ENCODE measurements at places on chromosomes 7 and 10.

GRCh38 chr7:101614939-101615302 is 14.2 kb downstream of the MYL10 start:
- peak; percentile 60 for DNase-seq

- no peak for DNase-seq
Observed at GRCh38 chr10:132551093-132551807, 13.7 kb downstream of the INPP5A start.

DNA sequence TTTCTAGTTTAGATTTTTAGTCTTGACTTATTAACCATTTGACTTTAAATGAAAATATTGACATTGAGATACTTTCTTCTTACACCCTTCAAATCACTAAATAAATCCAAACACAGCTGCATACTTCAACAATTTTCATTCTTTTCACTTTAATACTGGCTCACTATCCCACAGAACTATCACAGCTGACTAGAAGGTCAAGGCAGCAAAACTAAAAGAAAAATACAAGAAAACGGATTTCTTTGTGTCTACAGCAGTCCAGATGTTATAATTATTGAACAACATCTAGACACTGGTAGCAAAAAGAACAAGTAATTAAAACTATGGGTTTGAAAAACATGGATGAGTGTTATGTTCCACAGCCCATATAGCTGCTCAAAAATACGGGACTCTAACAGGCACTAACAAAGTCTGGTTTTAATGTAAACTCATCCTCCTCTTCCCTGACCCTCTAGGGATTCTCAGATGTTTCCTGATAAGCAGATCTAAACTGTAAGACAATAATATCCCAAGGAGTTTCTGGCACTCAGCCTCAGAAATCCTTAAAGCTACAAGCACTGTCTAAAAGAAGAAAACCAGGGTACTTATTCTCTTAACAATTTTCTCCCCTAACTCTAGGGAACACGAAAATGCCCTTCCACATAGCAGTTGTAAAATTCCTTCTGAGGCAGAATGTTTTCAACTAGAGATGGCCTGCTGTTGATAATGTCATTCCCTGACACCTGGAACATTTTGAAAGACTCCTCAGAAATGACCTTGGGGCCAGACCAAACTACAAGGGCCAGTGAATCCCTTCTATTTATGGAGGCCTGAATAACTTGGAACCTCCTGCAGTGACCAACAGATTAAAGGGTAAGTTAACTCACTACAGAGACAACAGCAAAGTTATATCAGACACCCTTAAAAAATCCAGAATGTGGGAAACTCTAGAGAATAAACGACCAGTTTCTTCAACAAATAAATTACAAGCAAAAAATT is 12.8 kb downstream of the DNMBP start:
- no peak for DNase-seq

DNA sequence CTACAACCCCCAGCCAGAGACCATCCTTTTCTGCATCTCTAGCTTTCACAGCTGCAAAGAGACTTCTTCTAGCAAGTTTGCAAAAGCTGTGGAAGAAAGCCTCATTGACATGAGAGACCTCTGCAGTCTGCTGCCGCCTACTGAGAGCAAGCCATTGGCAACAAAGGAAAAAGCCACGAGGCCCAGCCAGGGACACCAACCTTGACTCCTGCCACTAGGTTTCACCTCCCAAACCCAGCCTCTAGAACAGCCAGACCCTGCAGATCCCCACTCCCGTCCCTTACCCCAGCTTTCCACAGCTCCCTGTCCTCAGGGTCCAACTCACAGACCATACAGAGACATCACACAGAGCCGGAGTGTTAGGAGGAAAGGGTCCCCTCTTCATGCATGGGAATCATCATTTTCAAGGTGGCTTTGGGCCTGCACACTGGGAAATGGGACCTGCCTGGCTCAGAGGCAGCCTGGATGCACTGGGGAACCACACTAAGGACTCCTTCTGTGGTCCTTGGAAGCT is 14.6 kb upstream of the C10orf53 start:
- DNase-seq = no peak

DNA sequence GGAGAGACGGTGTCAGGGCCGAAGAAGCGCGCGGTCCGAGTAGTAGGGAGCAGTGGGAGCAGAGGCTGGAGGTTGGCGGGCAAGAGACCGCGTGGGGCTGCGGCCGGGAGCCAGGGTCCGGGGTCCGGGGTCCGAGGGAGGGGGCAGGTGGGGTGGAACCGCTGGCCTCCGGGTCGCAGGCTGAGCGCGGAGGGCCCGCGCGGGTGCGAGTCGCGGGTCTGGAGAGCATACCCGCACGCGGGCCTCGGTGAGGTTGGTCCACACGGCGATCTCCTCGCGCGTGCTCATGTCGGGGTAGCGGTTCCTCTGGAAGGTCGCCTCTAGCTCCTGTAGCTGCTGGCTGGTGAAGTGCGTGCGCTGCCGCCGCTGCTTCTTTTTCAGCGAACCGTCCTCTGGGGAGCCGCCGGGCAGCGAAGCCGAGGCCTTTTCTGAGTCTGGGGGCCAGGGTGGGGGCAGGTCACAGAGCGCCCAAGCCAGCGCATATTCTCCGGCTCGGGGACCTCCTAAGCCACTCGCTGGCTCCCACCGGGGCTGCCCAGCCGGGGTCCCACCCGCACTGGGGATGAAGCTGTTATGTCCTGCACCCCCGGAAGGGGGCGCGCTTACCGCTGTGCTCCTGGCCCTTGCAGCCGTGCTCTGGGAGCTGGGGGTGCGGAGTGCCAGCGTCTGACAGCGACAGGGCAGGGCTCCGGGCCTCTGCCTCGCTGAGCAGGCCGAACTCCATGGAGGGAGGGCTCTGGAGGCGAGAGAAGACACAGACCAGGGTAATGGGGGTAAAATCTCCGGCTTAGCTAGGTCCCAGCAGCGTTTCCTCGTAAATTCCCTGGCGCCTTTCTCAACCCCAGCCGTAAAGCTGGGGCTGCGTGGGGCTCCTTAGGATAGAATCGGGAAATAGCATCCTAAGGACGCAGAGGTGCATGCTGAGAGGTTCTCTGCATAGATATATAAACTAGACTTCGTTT is 5.5 kb downstream of the ELOVL3 start:
- DNase-seq = no peak

- no peak for DNase-seq
Observed at GRCh38 chr10:132589015-132589414, 51.4 kb downstream of the INPP5A start.

DNA sequence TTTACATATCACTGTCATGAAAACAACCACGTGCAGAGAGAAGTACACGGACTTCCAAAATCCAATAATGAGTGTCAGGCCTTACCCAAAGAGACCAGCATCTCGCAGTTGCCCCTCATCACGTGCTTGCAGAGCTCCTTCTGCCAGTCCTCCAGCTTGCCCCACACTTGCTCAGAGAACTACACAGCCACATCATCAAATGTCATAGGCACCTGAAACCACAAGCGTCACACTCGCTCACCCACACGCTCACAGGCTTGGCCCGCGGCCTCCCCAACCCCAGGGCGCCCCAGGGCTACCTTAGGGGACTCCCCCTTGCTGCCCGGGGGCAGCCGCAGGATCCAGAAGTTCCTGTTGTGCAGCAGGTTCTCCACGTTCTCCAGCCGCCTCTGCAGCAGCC is 123.4 kb upstream of the ZNF746 start:
- DNase-seq = no peak

DNA sequence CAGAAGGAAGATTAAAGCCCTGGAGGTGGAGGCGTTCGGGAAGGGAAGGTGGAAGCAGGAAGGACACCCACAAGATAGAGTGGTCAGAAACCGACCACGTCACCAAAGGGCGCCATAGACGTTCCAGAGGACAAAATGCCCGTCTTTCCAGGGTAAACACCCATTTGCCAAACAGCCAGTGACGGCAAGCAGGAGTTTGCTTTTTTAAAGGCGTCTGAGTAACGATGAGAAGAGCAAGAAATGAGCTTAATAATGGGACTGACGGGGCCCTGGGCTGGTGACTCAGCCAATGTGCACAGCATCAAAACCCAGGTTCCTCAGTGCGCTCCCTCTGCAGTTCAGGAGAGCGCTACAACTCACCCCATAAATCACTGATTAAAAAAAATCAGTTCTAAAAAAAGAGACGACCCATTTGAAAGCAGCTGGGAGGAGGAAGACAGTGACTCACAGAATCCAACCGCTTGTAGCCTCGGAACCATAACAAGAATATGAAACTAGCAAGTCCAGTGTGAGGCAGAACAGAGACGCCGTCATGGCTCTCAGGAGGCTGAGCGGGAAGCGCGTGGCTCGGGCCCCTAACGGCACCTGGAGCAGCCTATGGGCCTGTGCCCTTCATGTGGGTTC is 5.9 kb downstream of the DIP2C start:
- DNase-seq = peak; percentile 22

GRCh38 chr7:117472335-117472734 is 7.5 kb upstream of the CFTR start:
- no peak for DNase-seq

- DNase-seq = peak; percentile 31
Observed at GRCh38 chr10:12081879-12082557, 13.3 kb downstream of the DHTKD1 start.

DNA sequence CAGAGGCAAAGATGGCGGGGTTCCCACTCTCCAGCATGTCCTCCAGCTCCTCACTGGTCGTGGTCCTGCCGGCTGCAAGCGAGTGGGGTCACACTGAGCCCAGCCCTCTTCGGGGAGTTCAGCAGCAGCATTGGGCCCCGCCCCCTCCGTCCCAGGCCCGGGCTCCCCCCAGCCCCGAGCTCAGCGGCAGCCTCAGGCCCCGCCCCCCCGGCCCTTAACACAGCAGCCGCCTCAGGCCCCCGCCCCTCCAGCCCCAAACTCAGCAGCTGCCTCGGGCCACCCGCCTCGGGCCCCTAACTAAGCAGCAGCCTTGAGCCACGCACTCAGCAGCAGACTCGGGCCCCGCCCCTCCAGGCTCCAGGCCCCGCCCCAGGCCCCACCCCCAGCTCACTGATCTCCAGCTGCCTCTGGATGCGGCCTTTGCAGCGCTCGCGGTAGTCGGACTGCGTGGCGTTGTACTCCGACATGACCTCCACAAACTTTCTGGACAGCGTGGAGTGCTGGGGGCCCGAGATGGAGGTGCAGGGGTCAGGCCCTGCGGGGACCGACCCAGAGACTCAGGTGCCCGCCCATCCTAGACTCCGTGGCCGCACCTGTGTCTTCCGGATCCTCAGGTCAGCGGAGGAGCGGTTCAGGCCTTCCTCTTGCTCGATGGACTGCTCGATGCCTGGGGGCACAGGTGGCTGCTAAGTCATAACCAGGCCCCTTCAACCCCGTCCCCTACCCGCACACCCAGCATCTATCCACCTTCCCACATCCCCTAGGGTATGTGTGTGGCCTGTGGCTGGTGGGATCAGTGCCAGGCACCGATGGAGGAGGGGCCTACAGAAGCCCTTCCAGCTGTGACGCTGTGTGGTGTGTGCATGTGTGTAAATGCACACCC is 15.5 kb downstream of the STX1A start:
- DNase-seq = no peak

- DNase-seq = no peak
Observed at GRCh38 chr7:15315678-15316077, 246.1 kb downstream of the AGMO start.

- DNase-seq = peak; percentile 50
Observed at GRCh38 chr7:42677751-42678699, 233.8 kb downstream of the C7orf25 start.

GRCh38 chr10:128018236-128018635 is 108.0 kb downstream of the MKI67 start:
- no peak for DNase-seq

- DNase-seq = no peak
Observed at GRCh38 chr7:114086914-114087652, 168.3 kb upstream of the PPP1R3A start.

DNA sequence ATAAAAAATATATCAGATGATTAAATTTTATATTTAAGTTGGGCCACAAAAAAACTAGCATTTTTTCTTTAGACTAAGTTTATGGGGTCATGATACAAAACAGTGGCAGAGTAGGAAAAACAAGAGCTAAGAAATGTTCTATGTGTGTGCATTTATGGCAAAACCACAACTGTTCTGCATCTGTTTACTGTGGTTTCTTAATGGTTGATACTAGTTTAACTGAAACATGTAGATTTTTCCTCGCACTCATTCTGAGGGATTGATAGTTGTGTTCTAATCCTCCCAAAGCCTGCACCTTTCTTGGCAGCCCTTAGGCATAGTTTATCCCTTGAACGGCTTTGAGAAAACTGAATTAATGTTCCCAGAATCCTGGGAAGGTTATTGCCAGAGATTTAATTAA is 66.6 kb upstream of the PHYHIPL start:
- no peak for DNase-seq

DNA sequence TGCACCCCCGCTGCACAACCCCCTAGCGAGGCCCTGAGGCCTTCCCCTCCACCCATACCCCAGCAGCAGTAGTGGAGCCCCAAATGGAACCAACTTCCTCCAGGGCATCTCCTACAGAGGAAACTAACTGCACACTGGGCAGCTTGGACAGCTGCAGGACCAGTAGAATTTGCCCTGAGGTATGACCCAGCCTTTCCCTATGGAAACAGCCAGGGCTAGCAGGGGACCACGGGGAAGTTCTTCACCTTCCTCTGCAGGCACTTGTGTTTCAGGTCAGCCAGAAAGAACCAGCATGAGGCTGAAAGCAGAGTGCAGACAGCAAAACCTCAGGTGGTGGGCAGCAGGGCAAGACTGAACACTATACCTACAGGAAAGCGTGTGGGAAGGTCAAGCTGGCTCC is 5.7 kb upstream of the EEPD1 start:
- no peak for DNase-seq

DNA sequence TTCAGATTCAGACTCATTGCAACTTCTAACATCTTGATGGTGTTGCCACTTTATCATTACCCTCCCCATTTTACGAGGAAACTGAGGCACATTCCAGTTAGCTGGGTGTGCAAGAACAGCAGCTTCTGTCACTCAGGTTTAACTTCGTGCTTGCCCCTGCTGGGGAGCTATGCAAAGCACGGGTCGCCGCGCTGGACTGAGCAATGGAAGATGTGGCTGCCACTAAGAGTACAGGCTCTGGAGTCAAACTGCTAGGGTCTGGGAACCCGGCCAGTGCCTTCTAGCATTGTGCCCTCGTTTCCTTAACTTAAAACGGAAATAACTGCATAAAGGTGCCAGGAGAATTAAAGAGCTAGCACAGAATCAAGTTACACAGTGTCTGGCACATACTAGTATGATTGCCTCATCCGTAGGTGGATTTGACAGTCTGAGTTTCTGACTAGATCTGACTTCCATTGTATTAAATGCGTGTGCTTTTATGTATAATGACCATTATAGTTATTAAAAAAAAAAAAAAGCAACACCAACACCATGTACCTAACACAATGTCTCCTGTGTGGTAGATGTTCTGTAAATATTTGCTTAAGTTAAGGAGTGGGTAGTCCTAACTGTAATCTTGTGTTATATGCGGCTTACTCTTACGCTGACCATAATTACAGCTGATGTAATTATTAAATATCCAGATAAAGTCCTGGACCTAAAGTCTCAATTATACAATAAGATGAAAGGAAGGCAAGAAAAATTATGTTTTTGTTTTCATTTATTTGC is 842 bp downstream of the ZNF22 start:
- peak; percentile 74 for DNase-seq

DNA sequence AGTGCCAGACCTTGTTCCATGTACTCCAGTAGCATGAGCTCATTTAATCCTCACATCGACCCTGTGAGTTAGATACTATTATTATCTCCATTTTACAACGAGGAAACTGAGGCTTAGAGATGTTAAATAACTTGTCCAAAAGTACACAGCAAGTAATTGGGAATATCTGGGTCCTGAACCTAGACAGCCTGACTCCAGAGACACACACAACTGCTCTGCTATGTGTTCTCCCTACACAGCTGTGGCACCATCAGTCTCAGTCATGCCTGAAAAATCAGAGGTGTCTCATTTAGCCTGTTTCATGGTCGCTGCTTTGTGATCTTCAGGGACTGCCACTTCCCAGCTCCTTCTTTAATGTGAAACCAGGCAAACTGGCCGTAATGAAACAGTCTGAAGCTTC is 56.5 kb downstream of the COL1A2 start:
- no peak for DNase-seq

GRCh38 chr7:141675436-141676215 is 26.3 kb downstream of the DENND11 start:
- DNase-seq = no peak

All from urothelium cell line (cell line).